Upper lobe of left lung (tissue), 6 donors: ENCODE measurements at places on chromosomes 12 and 14. TPM values are rescaled to one million over a fixed set of nuclear protein-coding genes. Genes with fewer than 3 reads are reported as not detected.
A peak's percentile ranks its signal among the peaks of the same experiment; 100 is the strongest.

- H3K4me1 ChIP-seq, result no peaks in the 10 kb centered on the region
- no peak for DNase-seq
- H3K4me3 ChIP-seq, result no peak overlapping the region
- H3K27me3 ChIP-seq, result no peaks in the 10 kb centered on the region
These were observed 197.3 kb downstream of the PPM1H start for GRCh38 chr12:62737615-62738014.

DNA sequence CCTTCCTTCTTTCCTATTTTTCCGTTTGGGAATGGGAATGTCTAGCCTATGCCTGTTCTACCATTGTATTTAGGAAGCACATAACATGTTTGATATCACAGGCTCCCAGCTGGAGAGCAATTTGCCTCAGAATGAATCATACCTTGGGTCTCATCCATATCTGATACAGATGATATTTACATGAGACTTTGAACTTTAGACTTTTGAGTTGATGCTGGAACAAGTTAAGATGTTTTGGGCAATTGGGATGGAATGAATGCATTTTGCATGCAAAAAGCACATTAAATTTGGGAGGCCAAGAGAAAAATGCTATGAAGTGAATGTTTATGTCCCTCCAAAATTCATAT is 61.9 kb upstream of the BEGAIN start:
- H3K27ac ChIP-seq, result no peak overlapping the region
- H3K27me3 ChIP-seq, result peaks cover 5% of the 10 kb centered on the region
- no peaks in the 10 kb centered on the region for H3K36me3 ChIP-seq
- peaks cover 11% of the 10 kb centered on the region for H3K4me1 ChIP-seq

- DNase-seq, result no peak
- H3K4me1 ChIP-seq, result no peaks in the 10 kb centered on the region
- H3K36me3 ChIP-seq, result no peaks in the 10 kb centered on the region
- H3K27ac ChIP-seq, result no peak overlapping the region
- no peaks in the 10 kb centered on the region for H3K27me3 ChIP-seq
These were observed 1098.7 kb downstream of the AACS start for GRCh38 chr12:126163984-126164383.

DNA sequence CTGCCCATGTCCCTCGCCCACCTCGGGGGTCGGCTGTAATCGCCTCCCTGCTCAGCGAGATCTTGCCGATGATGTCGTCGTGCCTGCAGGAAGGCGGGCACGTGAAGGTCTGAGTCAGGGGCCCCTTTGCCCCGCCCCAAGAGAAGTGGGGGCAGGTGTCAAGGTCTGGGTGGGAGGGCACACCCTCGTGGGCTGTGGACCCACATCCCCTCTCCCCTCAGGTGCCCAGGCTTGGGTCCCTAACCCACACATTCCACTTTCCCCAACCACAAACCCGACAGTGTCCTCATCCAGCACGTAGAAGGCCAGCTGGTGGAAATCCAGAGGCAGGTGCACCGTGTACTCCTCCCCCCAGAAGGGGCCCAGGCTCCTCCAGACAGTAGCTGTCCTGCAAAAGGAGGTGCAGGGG is 7.8 kb downstream of the RASAL1 start:
- H3K27me3 ChIP-seq, result no peaks in the 10 kb centered on the region
- no peak overlapping the region for H3K27ac ChIP-seq
- H3K4me1 ChIP-seq, result no peaks in the 10 kb centered on the region
- no peak for DNase-seq
- H3K36me3 ChIP-seq, result no peaks in the 10 kb centered on the region

DNA sequence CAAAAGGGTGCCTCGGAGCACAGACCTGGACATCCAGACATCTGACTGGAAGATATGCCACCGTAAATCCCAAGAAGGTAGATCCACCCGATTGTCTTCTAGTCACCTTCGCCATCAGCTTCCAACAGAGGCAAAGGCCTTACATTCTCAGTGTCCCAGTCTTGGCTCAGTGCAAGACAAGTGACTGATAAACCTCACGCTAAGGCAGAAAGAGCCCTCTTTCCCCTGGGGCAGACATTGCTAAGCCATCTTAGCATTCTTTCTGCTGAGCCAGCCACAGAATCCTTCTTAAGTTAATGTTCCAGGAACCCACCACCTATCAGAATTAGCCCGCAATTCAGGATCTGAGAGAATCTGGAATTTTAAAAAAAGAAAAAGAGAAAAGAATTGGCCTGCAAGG is 4.3 kb upstream of the PLEKHG6 start:
- peaks cover 11% of the 10 kb centered on the region for H3K4me1 ChIP-seq
- H3K27ac ChIP-seq, result no peak overlapping the region
- no peak overlapping the region for H3K4me3 ChIP-seq

DNA sequence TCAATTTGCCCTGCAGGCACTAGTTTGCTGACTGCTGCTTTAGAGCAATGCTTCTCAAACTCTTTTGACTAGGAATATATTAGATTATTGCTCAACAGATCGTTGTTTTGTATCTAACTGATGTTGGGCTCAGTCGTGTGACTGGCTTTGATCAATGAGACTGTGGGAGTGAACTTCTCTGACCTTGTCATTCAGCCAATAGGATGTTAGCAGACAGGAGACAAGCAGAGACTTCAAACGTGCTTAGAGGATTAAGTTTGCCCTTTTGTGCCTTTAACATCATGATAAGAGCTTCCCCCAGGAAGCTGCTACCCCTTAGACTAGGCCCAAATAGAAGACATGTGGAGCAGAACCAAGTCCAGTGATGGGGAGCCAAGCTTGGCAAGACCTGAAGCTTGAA is 76.7 kb upstream of the ELK3 start:
- no peak for DNase-seq
- H3K4me1 ChIP-seq, result peaks cover 12% of the 10 kb centered on the region
- no peak overlapping the region for H3K4me3 ChIP-seq

- H3K27ac ChIP-seq, result peak within 1 kb of the TSS; percentile 86
- no peaks in the 10 kb centered on the region for H3K27me3 ChIP-seq
- H3K4me3 ChIP-seq, result peak within 1 kb of the TSS; percentile 53
- H3K36me3 ChIP-seq, result no peaks in the 10 kb centered on the region
- peak; percentile 74 for DNase-seq
These were observed at the start of gene MIPOL1 for GRCh38 chr14:37197421-37198272. MIPOL1 (plus strand) TSS chr14:37197937; CDS start chr14:37247889, 49,952 bp downstream.

- H3K27me3 ChIP-seq, result no peaks in the 10 kb centered on the region
- no peak for DNase-seq
- no peak overlapping the region for H3K4me3 ChIP-seq
- H3K4me1 ChIP-seq, result no peaks in the 10 kb centered on the region
- H3K27ac ChIP-seq, result no peak overlapping the region
These were observed 15.5 kb downstream of the BCL11B start for GRCh38 chr14:99256483-99256874.

DNA sequence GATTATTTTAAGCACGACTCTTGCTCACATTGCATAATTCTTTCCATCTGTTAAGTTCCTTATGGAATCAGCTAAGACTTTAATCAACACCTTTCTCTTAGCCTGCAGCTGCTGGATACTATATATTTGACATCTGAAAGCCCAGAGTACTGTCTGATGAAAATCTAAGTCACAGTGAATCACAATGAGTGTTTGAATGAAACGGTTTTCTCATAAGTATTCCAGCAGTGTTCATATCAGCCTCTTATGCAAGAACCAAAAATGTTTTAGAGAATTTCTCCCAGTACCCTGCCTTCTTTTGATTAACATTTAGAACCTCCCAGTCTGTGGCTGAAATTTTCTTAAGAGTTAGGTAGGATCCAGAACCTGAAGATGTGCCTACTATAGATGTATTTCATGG is 55.6 kb downstream of the FRMD6 start:
- no peaks in the 10 kb centered on the region for H3K4me1 ChIP-seq
- DNase-seq, result no peak
- no peaks in the 10 kb centered on the region for H3K36me3 ChIP-seq
- no peak overlapping the region for H3K4me3 ChIP-seq

DNA sequence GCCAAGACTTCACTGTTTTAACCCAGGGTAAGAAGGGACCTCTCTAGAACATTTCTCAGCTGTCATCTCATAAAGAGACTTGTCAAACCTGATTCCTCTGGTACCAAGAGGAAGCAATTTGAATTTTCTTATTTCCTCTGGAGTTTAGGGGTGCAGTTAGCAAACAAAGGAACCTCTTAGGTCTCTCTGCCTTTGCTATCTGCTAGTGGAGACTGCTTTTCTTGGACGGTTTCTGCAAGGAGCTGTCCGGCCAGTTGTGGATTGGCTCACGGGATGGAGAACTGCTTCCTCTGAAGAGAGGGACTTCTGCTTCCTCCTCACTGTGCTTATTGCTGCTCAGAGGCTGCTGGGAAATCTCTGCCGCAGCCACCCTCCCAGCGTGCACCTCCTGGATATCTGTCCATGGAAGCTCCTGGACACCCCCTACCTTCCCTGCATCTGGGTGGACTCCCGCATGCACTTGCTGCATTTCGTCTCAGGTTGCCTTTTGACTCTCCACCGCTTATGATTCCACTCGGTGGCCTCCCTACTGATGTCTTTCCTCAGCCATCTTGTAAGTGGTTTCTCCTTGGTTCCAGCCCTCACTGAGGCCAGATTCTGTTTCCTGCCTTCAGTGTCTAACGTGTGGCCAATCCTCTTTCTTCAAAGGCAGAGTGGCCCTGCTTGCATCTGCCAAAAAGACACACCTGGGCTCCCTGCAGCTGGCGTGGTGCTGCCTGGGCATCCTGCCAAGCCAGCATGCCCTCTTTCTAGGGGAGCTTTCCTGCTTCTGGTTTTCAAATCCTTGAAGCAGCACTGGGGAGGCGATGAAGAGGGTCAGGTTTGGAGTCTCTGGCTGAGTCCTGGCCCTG is 187.3 kb downstream of the CHST11 start:
- H3K27ac ChIP-seq, result peak overlapping the region; percentile 83
- H3K27me3 ChIP-seq, result no peaks in the 10 kb centered on the region
- no peaks in the 10 kb centered on the region for H3K36me3 ChIP-seq
- peaks cover 16% of the 10 kb centered on the region for H3K4me1 ChIP-seq
- no peak overlapping the region for H3K4me3 ChIP-seq

DNA sequence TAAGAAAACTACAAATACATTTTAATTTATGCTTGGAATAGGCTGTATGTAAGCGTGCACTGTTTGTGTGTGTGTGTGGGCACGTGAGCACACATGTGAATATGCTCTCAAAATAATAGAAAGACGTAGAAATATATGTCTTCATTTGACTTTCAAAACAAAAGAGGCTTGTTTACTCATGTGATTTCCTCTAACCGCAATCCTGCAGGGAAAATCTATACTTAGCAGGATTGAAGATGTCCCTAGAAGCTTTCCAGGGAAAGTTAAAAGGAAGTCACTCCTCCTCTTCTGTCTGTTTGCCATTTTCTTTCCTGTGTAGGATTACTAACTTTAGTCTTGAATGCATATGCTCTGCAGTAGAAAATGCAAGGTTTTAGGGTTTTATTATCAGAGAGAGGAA is 404.7 kb downstream of the MDGA2 start:
- H3K36me3 ChIP-seq, result no peaks in the 10 kb centered on the region
- H3K4me1 ChIP-seq, result no peaks in the 10 kb centered on the region
- H3K27me3 ChIP-seq, result no peaks in the 10 kb centered on the region

The C12orf54 gene
- total RNA-seq, result not detected

The PRH2 gene
- not detected for total RNA-seq

The SIX4 gene
- total RNA-seq, result 2.1 TPM

The CLEC1B gene
- 0.23 TPM for total RNA-seq

The GLIPR1L1 gene
- total RNA-seq, result not detected
